A673 (cell line): ENCODE measurements at places on chromosomes 3 and 15. TPM values are rescaled to one million over a fixed set of nuclear protein-coding genes. Genes with fewer than 3 reads are reported as not detected.

- no peaks in the 10 kb centered on the region for H3K4me1 ChIP-seq
- H3K27me3 ChIP-seq, result no peaks in the 10 kb centered on the region
- no peak overlapping the region for H3K27ac ChIP-seq
- no peak for DNase-seq
- H3K4me3 ChIP-seq, result no peak overlapping the region
Observed at GRCh38 chr3:46407970-46408369, 911 bp downstream of the CCRL2 start.

Gene DZIP1L
- total RNA-seq, result 3.8 and 8.1 TPM in 2 replicates

- H3K4me1 ChIP-seq, result peaks cover 11% of the 10 kb centered on the region
- H3K36me3 ChIP-seq, result no peaks in the 10 kb centered on the region
- H3K27me3 ChIP-seq, result no peaks in the 10 kb centered on the region
- H3K27ac ChIP-seq, result no peak overlapping the region
- no peak overlapping the region for H3K4me3 ChIP-seq
- DNase-seq, result peak; percentile 64
Observed at GRCh38 chr3:175432376-175433025, 573.4 kb downstream of the NAALADL2 start.

Gene GPR171
- total RNA-seq, result not detected in 2 replicates

DNA sequence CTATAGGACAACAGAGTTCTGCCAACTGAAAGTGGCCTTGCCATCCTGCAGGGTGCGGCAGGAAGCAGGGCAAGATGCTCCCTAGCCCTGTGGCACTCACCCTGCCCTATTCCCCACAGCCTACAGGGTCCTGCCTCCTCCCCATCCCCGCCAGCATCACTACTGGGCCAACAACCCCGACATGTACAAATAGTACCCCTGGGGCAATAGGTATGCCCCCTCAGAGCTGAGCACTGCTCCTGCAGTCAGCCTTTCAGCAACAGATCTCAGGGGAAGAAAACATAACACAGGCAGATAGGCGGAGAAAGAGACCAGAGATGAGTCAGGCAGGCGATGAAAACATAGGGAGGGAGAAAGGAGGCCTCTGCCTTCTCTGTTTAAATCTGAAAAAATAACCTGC is 74.7 kb downstream of the XXYLT1 start:
- no peaks in the 10 kb centered on the region for H3K36me3 ChIP-seq
- H3K4me3 ChIP-seq, result no peak overlapping the region
- H3K27ac ChIP-seq, result peak overlapping the region; percentile 77
- peaks cover 54% of the 10 kb centered on the region for H3K4me1 ChIP-seq
- H3K27me3 ChIP-seq, result no peaks in the 10 kb centered on the region

GRCh38 chr3:116474801-116475200 is 29.5 kb upstream of the LSAMP start:
- H3K4me1 ChIP-seq, result no peaks in the 10 kb centered on the region
- no peaks in the 10 kb centered on the region for H3K36me3 ChIP-seq
- H3K27ac ChIP-seq, result no peak overlapping the region
- H3K4me3 ChIP-seq, result no peak overlapping the region
- no peaks in the 10 kb centered on the region for H3K27me3 ChIP-seq
- DNase-seq, result no peak

DNA sequence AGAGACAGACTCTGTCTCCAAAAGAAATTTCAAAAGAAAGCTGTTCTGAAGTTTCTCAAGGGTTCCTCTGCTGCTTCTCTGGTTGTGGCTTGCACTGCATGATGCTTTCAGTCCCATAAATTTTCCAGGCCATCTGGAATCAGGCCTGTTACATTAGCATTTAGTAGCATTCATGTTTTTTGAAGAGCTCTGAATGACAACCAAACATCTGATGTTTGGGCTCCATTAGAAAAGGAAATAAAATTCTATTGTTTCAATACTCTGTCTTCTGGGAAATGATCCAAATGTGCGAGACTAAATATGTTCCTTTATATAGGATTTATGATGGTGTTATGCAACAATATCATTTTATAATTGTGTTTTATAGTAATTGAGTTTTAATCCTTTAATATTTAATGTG is 455.8 kb downstream of the GABRG3 start:
- no peak overlapping the region for H3K27ac ChIP-seq
- H3K27me3 ChIP-seq, result no peaks in the 10 kb centered on the region
- no peaks in the 10 kb centered on the region for H3K4me1 ChIP-seq
- no peak overlapping the region for H3K4me3 ChIP-seq

Gene TMEM207
- total RNA-seq, result not detected in 2 replicates

DNA sequence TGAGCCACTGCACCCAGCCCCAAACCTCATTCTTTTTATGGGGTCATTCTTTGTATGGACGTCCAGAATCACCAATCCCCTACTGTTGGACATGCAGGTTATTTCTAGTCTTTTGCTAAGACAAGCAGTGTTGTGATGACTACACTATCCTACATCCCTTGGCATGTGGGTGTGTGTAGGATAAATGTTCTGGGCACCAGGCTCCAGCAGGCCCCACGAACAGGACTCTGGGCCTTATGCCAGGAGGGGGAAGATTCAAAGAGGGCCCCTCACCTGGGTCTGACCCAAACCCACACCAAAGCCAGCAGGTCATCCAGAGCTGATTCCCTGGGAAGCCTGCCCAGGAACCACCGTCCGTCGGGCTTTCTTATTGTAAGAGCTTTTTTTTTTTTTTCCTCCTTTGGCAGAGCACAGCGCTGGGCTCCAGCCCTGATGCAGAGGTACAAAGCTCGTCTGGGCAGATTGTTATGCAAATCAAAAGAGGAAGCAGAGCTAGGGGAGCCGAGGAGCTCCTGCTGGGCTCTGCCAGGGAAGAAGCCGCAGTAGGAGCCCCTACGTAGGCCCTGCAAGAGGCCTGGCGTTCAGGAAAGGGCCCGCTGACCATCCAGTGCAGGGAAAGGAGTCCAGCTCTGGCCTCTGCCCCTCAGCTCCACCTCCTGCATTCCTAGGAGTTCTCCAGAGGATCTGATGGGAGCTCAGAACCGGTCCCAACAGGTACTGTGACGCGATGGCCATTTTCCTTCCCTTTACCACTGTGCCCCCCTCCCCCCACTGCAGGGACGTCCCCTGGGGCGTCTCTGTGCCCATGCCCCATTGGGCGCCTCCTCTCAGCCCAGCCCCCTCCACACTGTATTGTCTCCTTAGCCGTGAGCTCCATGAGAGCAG is 29.0 kb upstream of the FURIN start:
- peak overlapping the region; percentile 51 for H3K27ac ChIP-seq
- no peaks in the 10 kb centered on the region for H3K27me3 ChIP-seq
- H3K36me3 ChIP-seq, result no peaks in the 10 kb centered on the region
- peak; percentile 93 for DNase-seq

- no peaks in the 10 kb centered on the region for H3K27me3 ChIP-seq
- H3K36me3 ChIP-seq, result no peaks in the 10 kb centered on the region
- H3K4me1 ChIP-seq, result peaks cover 21% of the 10 kb centered on the region
Observed at GRCh38 chr15:68590721-68591389, 12.1 kb downstream of the CORO2B start.

Gene GOLGA6L4
- total RNA-seq, result 1.5 and 2.4 TPM in 2 replicates

GRCh38 chr15:90885432-90886290 is 1.4 kb downstream of the FES start:
- H3K27me3 ChIP-seq, result no peaks in the 10 kb centered on the region
- peaks cover 11% of the 10 kb centered on the region for H3K36me3 ChIP-seq
- peak; percentile 80 for DNase-seq
- no peaks in the 10 kb centered on the region for H3K4me1 ChIP-seq
- H3K27ac ChIP-seq, result no peak overlapping the region

Gene KLHDC8B
- total RNA-seq, result 5.1 and 6.9 TPM in 2 replicates

DNA sequence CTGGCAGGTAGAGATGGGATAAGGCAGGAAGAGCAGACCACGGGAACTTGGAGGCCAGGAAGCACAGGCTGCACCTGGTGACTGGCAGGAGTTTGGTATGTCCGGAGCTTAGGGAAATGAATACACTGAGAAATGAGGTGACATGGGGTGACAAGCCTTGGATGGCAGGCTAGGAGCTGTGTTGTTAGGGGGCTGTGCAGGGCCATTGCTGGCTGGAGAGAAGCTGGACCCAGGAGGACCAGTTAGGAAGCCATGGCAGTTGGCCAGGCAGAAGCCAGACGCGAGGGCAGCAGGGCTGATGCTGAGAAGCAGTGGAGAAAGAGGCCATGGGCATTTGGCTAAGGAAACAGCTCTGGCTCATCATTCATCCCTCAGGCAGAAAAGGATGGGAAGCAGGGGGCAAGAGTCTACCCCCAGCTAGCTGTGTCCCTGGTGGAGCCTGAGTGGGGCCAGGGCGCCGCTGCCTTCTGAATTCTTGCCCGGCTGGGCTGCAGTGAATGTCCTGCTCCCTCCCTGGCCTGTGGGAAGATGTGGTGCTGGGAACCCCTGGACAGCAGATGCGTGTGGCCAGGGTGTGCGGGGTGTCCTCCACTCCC is 255.8 kb downstream of the FAM43A start:
- no peaks in the 10 kb centered on the region for H3K4me1 ChIP-seq
- H3K4me3 ChIP-seq, result no peak overlapping the region
- no peaks in the 10 kb centered on the region for H3K36me3 ChIP-seq
- no peak for DNase-seq
- no peak overlapping the region for H3K27ac ChIP-seq
- H3K27me3 ChIP-seq, result no peaks in the 10 kb centered on the region

DNA sequence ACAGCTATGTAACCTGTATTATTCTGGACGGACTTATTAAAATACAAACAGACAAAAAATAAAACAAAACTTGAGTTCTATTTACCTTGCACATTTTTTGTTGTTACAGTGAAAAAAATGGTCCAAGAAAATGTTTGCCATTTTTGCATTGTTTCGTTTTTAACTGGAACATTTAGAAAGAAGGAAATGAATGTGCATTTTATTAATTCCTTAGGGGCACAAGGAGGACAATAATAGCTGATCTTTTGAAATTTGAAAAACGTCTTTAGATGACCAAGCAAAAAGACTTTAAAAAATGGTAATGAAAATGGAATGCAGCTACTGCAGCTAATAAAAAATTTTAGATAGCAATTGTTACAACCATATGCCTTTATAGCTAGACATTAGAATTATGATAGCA is 17.1 kb downstream of the LMOD3 start:
- H3K27me3 ChIP-seq, result no peaks in the 10 kb centered on the region
- no peaks in the 10 kb centered on the region for H3K36me3 ChIP-seq
- no peak overlapping the region for H3K4me3 ChIP-seq

Gene CCR8
- total RNA-seq, result not detected in 2 replicates

DNA sequence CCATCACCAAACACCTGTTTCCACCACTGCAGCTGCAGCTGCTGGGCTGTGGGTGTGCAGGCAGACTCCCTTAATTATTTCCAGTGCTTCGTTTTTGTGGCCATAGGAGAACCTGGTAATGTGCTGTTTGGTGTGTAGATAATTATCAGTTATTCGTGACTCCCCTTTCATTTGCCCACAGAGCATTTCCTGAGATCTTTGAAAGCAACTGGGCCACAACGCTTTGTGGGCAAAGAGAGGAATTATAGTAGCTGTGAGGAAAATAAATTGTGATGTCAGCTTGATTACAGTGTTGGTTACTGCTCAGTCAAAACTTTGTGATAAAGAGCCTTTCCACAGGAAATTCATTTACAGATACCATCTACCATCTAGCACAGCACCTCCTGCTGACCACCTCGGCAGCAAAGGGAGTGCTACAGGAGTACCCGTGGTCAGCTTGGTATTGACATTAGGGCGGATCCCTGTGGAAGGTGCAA is 193.3 kb upstream of the SLCO3A1 start:
- DNase-seq, result no peak
- no peaks in the 10 kb centered on the region for H3K27me3 ChIP-seq
- no peak overlapping the region for H3K4me3 ChIP-seq
- H3K4me1 ChIP-seq, result no peaks in the 10 kb centered on the region
- no peak overlapping the region for H3K27ac ChIP-seq
- H3K36me3 ChIP-seq, result no peaks in the 10 kb centered on the region

- DNase-seq, result no peak
- peaks cover 57% of the 10 kb centered on the region for H3K36me3 ChIP-seq
- no peak overlapping the region for H3K27ac ChIP-seq
Observed at GRCh38 chr3:185646382-185647133, 60.5 kb downstream of the SENP2 start.

DNA sequence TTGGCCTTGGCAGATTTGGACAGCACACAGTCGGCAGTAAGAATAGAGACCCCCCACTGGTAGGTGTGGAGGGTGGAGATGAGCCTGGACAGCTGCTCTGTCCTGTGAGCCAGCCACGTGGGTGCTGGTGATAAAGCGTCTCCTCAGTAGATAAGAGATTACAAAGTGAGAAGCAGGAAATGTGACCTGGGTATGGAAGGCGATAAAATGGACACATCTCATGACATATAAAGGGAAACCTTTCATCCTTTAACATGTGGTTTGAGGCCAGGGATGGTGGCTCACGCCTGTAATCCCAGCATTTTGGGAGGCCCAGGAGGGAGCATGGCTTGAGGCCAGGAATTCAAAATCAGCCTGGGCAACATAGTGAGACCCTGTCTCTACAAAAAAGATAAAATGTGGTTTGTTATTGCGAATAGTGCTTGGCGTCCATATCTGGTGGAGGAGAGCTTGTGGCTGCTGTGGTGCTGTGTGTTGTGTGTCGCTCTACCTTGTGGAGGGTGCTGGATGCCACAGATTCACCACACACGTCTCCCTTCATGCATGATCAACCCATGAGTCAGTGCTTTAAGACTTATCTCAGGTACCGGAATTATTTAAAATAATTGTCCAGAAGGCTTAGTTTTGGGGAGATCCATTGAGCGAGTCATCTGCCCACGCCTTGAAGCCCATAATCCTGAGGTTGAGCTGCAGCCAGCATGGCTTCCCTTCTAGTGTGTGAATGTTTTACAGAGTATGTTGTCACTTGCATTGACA is 157.0 kb downstream of the GABRG3 start:
- H3K27ac ChIP-seq, result no peak overlapping the region
- H3K27me3 ChIP-seq, result no peaks in the 10 kb centered on the region
- no peak overlapping the region for H3K4me3 ChIP-seq

DNA sequence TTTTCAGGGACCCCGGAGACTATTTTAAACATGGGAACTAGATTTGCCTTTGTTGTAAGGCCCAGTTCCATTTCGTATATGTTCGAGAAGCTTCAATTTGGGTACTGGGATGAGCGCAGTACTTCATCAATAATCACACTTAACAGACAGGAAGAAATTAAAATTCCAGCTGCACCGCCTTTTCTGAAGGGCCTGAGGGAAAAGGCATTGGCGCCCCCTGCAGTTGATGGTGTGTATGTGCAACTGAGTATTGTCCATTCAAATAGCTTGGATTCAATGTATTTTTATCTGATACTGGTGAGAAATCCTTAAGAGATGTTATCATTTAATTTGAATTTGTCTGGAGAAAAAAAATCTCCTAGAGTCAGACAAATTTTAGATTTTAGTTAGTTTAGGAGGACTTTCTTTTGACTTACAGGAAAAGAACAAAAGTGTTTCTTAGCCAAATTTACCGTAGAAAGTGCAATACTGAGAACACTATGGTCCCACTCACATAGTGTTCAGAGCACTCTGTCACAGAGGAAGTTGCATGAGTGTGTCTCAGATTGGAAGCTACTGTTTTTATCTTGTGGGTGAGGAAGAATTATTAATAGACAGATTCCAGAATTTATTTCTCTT is 5.4 kb upstream of the ALDH1A2 start:
- peaks cover 3% of the 10 kb centered on the region for H3K4me1 ChIP-seq
- no peak overlapping the region for H3K27ac ChIP-seq
- peaks cover 33% of the 10 kb centered on the region for H3K27me3 ChIP-seq
- H3K4me3 ChIP-seq, result no peak overlapping the region

Gene SLC6A6
- 48.8 and 55.1 TPM in 2 replicates for total RNA-seq
